Body of pancreas (tissue), 4 donors: ENCODE measurements at places on chromosomes 6 and 20. TPM values are rescaled to one million over a fixed set of nuclear protein-coding genes. Genes with fewer than 3 reads are reported as not detected.

Gene RAD21L1
- total RNA-seq = not detected

Gene DEFB124
- total RNA-seq = not detected

- no peaks in the 10 kb centered on the region for H3K27me3 ChIP-seq
- no peak for DNase-seq
- no peak overlapping the region for H3K4me3 ChIP-seq
- peaks cover 11% of the 10 kb centered on the region for H3K4me1 ChIP-seq
Observed at GRCh38 chr20:18005170-18005989, 36.6 kb downstream of the MGME1 start.

DNA sequence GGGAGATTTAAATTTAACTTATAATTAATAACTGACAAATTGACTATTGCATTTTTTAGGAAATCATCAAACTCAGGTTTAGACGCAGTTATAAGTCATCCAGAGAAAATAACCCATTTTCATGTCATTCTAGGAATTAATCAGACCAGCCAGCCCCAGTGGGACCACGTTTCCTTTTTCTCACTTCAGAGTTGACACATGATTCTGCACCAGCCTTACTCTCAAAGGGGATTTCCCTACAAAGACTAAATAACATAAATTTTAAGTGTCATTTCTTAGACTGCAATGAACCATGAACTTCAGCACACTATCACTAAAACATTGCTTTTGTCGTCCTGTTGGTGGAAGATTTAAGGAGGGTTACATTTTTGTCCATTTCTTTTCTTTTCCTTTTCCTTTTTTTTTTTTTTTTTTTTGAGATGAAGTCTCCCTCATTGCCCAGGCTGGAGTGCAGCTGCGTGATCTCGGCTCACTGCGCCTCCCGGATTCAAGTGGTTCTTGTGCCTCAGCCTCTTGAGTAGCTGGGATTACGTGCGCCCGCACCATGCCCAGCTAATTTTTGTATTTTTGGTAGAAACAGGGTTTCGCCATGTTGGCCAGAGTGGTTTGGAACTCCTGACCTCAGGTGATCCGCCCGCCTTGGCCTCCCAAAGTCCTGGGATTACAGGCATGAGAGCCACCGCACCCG lies 3.6 kb downstream of the IPCEF1 start:
- H3K4me1 ChIP-seq = no peaks in the 10 kb centered on the region
- no peak for DNase-seq
- no peaks in the 10 kb centered on the region for H3K27me3 ChIP-seq

- DNase-seq = no peak
- peaks cover 20% of the 10 kb centered on the region for H3K4me1 ChIP-seq
- H3K36me3 ChIP-seq = no peaks in the 10 kb centered on the region
Observed at GRCh38 chr6:6751619-6752023, 163.1 kb downstream of the LY86 start.

- no peaks in the 10 kb centered on the region for H3K27me3 ChIP-seq
- no peaks in the 10 kb centered on the region for H3K4me1 ChIP-seq
- no peaks in the 10 kb centered on the region for H3K36me3 ChIP-seq
- no peak for DNase-seq
Observed at GRCh38 chr6:143782481-143782880, 60.7 kb upstream of the LTV1 start.

- H3K4me1 ChIP-seq = no peaks in the 10 kb centered on the region
- DNase-seq = no peak
- H3K4me3 ChIP-seq = no peak overlapping the region
- H3K36me3 ChIP-seq = peaks cover 21% of the 10 kb centered on the region
- no peak overlapping the region for H3K27ac ChIP-seq
- H3K27me3 ChIP-seq = no peaks in the 10 kb centered on the region
Observed at GRCh38 chr6:152353440-152353839, 283.7 kb downstream of the SYNE1 start.

GRCh38 chr6:12114055-12114503 lies 102.0 kb downstream of the HIVEP1 start:
- H3K27me3 ChIP-seq = no peaks in the 10 kb centered on the region
- H3K4me1 ChIP-seq = peaks cover 6% of the 10 kb centered on the region
- no peak overlapping the region for H3K27ac ChIP-seq
- no peak for DNase-seq
